ENCODE measurements at places on chromosomes 4 and X.

GRCh38 chr4:38857354-38858096, 908 bp upstream of the TLR6 start:
- no peak for DNase-seq

- DNase-seq: peak; percentile 44
Measured at GRCh38 chrX:73916931-73917667, 354.1 kb downstream of the CHIC1 start.

GRCh38 chr4:19033816-19034733, 1012.5 kb upstream of the LCORL start:
- no peak for DNase-seq

DNA sequence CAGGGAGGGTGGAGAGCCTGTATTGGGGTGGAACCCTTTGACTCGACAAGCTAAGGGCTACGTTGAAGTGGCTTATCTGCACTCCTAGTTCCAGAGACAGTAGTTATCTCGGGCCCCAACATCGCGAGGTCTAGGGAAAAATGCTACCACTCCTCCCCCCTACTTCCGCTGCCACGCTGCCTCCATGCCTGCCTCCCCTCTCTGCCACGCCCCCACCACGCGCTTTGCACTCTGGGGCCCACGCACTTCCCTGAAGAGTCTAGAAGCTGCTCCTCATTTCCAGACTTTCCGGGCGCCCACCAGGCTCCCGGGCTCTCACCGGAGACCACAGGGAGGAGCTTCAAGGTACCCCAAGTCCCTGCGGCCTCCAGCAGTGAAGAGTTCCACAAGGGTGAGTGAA, at the start of gene PASD1:
Gene PASD1, plus strand, starts transcription at position 227 of the 400 bp plus-strand sequence. CDS start 37,879 bp downstream, outside the sequence.
- DNase-seq: no peak

DNA sequence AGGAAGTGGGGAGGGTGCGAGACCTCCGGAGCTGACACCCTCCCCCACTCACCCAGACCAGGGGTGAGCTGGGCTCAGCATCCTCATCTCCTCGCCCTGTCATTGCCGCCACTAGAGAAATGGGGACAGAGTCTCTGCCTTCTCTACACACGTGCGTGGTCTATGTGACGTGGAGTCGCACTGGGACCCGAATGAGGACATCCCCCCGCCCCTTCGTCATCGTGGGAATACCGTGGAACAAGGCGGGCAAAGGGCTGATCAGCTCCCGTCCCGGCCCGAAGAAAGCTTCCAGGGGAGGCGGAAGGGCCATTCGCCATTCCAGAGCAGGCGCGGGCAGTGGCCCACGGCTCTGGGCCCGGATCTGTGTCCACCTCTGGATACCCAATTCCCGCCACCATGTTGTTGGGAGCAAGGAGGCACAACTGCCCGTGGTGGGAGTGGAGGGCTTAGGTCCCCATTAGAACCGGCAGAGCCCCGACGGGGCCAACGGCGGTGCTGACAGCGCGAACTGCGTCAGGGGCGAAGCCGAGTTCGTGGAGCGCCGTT, 12.0 kb downstream of the HMX1 start:
- DNase-seq: no peak

- DNase-seq: no peak
Measured at GRCh38 chr4:68447201-68447600, at the start of gene TMPRSS11E. TMPRSS11E (plus strand) TSS chr4:68447463; CDS start chr4:68447513, 50 bp downstream.

DNA sequence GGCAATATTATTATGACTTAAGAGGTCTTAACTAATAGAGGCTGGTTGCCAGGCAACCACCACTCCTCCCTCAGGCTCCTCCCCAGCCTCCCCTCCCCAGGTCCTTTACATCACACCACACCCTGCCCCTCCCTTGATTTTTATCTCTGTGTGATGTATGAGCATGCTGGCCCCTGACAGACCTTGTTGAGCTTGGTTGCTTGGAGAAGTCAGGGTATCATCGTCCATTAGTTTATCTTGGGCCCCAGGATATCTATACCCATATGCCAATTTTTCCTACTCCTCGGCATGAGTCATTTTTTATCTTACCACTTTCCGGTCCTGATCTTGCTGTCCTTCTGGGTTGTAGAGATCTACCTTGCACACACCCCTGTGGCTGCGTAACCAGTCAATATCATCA, 2.5 kb downstream of the AKAP4 start:
- DNase-seq: no peak

GRCh38 chrX:133575501-133576136, 160.3 kb upstream of the GPC4 start:
- DNase-seq: no peak
